ENCODE measurements at places on chromosomes 4 and X. TPM values are rescaled to one million over a fixed set of nuclear protein-coding genes. Genes with fewer than 3 reads are reported as not detected.

ZFX gene
- 44.6 TPM for total RNA-seq

DNA sequence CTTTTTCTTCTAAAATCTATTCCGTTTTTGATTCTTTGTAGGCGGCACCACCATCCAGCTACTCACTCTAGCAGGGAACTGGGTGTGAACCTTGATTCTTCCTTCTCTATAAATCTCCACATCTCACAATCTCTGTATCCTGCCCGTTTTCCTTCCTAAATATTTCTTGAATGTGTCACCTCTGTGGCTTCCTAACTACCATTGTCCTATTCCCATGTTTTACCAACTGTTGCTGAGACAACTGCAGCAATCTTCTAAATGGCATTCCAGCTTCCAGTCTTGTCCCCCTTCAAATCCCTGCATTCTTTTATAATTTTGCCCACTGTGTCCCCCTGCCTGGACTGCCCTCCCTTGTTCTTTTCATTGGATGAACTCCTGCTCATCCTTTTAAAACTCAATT lies 641.3 kb downstream of the RPA4 start:
- no peak for DNase-seq

SERPINA7 gene
- total RNA-seq, result not detected

GRCh38 chr4:8517946-8518345 lies 62.2 kb upstream of the GPR78 start:
- no peak for DNase-seq

GRCh38 chr4:128347930-128348660 lies 60.5 kb upstream of the PGRMC2 start:
- no peak for DNase-seq

FAM9A gene
- total RNA-seq, result not detected

DNA sequence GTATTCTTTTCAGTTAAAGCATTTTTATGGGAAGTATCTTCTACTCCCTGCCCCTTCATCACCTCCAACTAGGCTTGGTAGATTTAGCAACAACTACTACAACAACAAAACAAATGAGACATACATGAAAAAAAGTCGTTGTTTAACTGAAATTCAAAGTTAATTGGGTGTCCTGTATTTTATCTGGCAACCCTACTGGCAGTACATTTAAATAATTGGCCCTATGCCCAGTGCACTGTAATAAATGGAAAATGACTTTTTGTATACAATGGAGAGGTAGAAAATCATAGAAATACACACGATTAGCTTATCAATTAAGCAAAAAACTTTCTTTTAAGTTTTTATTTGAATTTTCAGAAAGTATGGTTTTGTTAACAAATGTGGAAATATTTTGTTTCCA lies 21.4 kb upstream of the CLGN start:
- no peak for DNase-seq

DNA sequence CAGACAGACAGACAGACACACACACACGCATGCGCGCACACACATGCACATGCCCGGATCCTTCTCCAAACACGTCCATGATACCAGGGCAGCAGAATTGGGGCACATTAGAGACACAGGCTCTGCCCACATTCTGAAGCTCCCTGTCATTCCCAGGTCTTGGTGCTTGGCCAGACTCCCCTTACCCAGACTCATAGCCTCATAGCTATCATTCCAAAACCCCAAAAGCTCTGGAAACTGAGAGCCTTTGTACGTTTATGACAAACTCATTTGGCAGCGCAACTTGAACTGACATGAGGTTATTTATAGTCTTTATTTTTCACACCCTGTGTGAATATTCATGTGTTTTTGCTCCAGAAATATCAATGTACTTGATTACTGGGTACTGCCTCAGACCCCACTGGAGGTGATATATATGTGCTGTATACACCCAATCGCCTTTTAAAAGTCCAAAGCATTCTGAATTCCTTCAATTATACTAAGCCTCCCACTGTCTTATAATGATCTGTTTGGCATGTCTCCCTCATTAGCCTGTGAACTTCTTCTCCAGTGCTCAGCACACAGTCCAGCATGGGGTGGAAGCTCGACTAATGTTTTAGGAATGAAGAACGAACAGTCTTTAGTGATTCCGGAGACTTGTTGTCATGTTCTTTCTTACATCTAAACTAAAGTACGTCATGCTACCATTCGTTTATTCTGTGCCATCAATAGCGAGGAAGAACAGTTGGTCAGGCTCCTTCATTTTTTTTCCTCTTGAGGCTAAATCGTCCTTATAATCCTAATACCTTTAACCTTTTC lies 45.0 kb downstream of the RTL9 start:
- no peak for DNase-seq

SLC9B1 gene
- 2.3 TPM for total RNA-seq

MCF2 gene
- total RNA-seq, result 0.48 TPM

DNA sequence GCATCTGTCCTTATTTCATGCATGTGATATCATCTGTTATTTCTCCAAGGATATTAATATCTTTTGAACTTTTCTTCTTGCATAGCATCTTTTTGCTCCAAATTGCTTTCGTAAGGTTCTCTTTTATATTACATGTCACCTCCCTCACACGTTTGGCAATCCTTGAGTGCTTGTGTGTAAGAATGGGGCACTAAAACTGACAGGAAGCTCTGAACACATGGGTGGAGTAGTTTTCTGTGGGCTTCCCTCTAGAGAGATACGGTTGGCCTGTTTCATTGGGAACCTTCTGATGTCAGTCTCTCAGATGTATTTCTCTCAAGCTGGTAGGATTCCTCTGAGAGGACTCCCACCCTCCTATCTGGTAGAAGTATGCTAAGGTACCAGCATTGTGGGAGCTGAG lies 223.0 kb downstream of the MID1 start:
- no peak for DNase-seq

TKTL2 gene
- total RNA-seq, result not detected

DNA sequence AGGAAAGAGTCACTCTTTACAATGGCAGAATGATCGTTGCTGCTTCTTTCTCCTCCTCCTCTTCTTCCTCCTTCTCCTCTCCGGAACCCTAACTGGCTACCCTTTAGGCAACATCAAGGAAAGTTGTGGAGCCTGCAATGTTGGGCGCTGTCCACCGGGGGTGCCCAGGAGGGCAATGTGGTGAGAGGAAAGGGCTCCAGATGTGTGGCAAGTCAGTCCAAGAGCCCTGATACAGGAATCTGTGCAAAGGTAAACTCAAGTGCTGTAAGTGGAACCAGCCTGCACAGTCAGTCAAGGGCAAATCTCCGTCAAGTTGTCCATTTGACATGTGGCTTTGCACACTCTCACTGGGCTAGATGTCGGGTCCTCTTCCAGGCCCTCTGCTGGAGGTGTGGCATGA lies 2.8 kb downstream of the RTL5 start:
- no peak for DNase-seq

GRCh38 chr4:56243107-56243506 lies 144.2 kb downstream of the AASDH start:
- no peak for DNase-seq

DNA sequence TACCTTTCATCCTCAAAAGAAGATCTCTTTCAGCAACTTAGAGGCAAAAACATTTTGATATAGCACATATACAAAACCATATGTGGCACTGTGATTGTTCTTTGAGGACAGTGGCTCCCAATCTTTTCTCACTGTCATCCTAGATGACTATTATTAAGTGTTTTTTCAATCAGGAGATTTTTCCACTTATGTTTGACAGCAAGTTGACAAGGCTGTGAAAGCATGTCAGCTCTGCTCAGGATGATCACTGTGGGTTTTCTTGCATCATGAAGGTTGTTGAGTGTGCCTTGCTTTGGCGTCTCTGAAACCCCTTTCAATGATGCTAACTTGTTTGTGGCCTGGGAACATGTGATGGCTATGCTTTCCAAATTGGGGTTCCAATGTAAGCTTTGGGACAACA lies 20.2 kb upstream of the NSUN7 start:
- DNase-seq, result no peak

XKRX gene
- 0.12 TPM for total RNA-seq

DNA sequence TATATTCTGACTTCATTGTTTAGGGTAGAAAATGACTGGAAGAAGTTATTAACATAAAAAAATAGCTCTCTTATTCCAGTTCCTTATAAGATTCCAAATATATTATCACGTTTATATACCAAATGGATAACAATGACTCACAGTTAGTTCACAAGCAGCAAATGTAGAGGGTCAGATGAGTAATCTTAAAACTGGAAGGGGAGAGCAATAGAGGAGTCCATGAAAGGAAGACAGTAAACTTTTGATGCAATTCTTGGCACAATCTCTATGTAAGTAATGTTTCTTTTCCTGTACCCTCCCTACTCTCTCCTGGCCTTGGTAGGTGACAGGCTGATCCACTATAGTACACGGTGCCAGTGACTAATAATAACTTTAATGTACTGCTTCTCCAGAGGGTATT lies 259.0 kb upstream of the TRPC5 start:
- no peak for DNase-seq

DNA sequence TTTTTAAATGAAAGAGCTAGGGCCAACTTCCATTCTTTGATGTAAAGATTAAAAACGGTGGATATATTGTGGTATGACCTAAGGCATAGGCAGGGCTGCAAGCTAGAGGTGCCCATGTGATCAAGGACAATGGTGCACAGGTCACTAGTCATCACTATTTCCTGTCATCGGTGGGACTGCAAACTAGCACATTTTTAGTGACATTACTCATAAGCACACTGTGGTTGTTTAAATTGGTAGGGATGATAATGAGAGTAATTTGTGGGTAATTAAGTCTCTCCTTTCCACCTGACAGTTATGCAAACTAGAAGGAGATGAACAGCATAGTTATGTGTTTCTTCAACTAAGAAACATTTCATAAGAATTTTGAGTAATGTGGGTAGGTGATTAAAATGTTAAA lies 85.4 kb downstream of the GPRIN3 start:
- no peak for DNase-seq

RASGEF1B gene
- 2.7 TPM for total RNA-seq

GRCh38 chr4:57083090-57083489 lies 27.1 kb downstream of the IGFBP7 start:
- DNase-seq, result no peak

HTN3 gene
- not detected for total RNA-seq

DNA sequence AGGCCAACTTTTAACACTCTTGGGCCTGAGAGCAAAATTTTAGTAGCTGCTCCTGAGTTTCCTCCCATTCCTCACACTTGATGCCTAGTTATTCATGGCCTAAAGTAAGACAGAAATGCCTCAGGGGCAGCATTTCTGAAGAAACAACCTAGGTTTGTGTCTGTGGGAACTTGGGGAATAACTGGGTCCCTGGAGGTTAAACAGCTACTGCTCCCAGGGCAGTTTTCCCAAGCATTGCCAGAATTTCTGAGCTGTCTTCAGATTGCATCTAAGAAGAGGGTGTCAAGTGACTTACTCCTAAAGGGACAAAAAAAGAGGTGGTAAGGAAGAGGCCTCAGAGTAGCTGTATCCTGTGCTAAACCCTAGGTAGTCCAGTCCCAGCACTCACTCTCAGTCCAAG lies 130.8 kb upstream of the ACSL4 start:
- no peak for DNase-seq

DNA sequence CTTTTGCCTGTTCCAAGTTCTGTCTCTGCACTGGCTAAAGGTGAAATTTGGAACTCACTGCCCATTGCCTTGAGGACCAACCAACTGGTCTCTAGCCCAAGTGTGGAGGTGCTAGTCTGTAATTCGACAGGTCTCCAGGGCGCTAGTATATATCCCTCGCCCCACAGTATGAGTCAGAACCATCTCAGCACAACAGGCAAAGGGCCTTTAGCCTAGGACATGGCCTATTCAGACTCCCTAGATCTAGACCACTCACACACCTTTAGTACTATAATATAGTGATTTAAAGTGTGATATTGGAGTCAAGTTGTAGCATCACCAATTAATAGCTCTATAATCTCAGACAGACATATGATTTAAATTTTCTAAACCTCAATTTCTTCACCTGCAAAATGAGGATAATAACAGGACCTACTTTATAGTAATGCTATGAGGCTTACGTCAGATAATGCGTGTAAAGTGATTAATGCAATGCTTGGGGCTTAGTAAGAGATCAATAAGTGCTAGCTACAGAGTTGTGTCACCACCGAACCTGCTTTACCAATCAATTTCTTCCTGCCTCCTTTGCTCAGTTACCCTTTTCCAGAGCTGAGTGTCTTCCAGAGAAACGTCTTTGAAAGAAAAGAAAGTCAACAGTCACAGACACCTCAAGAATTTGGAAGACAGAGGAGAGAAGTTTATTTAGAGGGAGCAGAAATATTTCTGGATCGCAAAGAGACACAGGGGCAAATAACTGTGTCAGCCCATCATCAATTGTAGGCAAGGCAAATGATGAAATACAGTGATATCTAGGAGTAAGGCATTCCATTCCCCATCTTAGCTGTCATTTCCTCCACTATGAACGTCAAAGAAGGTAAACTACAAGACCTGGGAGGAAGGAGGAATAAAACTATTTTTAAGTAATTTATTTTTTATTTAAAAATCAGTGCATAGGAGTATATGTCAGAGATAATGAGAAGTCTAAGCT lies 2.3 kb downstream of the NOX1 start:
- DNase-seq, result no peak

TSPAN7 gene
- total RNA-seq, result 0.21 TPM

IL21 gene
- 1.0 TPM for total RNA-seq

GRCh38 chrX:21004835-21005234 lies 369.4 kb upstream of the CNKSR2 start:
- no peak for DNase-seq

DNA sequence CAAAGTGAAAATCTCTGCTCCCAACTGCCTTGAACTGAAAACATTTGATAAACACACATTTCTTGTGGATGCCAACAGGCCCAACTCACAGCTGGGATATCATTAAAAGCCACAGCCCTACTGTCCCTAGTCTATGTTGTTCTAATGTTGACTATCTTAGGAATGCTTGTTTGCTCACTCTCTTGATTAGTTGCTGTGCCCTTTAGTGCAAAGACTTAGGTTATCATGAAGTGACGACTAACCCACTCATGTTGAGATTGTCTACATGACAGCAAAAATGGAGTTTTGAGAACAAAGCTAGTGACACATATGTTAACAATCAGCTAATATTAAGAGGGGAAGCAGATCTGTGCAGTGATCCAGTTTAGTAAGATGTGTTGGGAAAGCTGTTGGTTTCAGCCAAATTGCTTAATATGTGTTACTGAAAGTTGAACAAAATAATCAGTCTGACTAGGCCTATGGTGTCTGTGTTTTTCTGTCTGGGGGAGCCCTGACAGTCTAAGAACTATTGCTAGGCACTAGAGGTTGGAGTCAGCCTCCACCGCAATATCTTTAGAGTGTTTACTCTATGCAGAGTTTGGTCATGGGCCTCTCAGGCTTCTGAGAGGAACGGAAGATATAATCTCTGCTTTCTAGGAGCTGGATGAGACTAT lies 125.5 kb downstream of the ATG4A start:
- no peak for DNase-seq

GRCh38 chrX:103730796-103731493 lies 20.2 kb downstream of the TMEM31 start:
- DNase-seq, result no peak

GRCh38 chr4:123966990-123967769 lies 570.6 kb downstream of the SPRY1 start:
- DNase-seq, result no peak

DNA sequence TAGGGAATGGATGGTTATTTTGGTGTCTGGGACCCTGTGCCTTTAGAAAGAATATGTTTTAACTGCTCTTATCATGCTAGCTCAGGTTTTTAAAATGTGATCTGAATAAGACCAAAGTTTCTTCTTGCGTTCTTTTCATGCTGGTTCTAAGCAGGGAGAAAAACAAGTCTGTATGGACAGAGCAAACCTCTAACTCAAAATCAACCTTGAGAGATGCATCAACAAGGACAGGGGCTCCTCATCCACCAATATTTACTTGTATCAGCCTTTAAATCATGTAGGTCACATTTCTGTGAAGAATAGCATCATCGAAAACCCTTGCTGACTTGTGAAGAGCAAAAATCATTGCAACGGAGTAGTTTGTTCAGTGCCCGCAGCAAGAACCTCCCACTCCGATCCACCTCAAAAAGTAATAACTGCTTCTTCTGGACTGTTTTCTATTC lies 1.2 kb downstream of the ATP10D start:
- DNase-seq, result no peak

ADH6 gene
- total RNA-seq, result not detected
